Non-pigmented ciliary epithelial cell (primary cell): ENCODE measurements at places on chromosomes 5 and 9.

DNA sequence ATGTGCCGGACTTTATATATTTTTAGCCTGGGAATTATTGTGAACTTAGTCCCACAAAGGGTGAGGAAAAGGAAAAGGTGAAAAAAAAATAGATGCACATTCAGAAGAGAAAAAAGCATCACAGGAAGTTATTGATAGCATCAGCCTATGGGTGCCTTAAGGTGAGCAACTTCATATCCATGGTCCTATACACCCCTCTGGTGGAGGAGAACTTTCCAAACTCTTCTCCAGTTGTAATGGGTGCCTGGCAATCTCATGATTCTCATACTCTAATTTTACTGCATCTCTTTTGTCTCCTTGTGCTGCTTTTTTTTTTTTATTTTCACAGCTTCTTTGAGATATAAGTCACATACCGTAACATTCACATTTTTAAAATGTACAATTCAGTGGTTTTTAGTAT, 107.4 kb downstream of the JAKMIP2 start:
- DNase-seq, result no peak

- DNase-seq, result no peak
Observed at GRCh38 chr9:2602704-2603116, 18.9 kb upstream of the VLDLR start.

GRCh38 chr5:14071433-14071832, 71.7 kb upstream of the TRIO start:
- no peak for DNase-seq

GRCh38 chr5:121726991-121727390, 124.7 kb upstream of the FTMT start:
- DNase-seq, result no peak

- no peak for DNase-seq
Observed at GRCh38 chr9:111661802-111662521, 557 bp downstream of the GNG10 start.

DNA sequence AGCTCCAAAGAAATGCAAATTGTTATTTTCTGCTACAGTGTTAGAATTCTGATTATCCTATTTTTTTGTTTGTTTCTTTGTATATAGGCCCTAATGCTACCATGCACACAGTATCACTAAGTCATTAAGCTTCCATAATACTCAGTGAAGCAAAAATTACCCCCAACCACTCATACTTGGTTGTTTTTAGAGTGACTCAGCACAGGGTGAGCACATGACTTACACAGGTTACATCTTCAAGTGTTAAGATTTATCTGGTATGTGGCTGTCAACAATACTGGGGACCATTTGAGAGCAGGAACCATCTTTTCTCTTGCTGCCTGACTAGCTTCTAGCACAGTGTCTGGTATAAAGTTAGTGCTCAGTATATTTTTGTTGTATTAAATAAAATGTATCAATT, 255.8 kb upstream of the SLC24A2 start:
- DNase-seq, result peak; percentile 24

DNA sequence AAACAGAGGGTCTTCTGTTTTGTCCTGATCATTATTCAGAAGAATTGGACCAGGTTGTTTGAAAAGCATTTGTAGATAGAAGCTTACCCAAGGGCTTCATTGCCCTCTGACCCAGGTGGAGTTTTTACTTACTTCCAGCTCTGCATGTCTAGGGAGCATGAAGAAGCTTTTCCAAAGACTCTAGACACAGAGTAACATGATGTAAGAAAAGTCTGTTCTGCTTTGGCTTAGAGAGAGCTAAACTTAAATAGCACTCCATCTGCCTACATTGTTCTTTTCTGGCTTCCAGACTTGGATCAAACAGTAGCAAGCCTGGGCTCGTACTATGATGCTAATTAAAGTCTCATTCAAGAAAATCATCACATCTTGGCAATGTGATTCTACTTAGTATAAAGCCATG, 112.1 kb downstream of the SNCAIP start:
- DNase-seq, result no peak

GRCh38 chr5:138445547-138446271, 6.9 kb downstream of the REEP2 start:
- DNase-seq, result no peak

- no peak for DNase-seq
Observed at GRCh38 chr5:1387059-1387755, 42.3 kb upstream of the CLPTM1L start.

DNA sequence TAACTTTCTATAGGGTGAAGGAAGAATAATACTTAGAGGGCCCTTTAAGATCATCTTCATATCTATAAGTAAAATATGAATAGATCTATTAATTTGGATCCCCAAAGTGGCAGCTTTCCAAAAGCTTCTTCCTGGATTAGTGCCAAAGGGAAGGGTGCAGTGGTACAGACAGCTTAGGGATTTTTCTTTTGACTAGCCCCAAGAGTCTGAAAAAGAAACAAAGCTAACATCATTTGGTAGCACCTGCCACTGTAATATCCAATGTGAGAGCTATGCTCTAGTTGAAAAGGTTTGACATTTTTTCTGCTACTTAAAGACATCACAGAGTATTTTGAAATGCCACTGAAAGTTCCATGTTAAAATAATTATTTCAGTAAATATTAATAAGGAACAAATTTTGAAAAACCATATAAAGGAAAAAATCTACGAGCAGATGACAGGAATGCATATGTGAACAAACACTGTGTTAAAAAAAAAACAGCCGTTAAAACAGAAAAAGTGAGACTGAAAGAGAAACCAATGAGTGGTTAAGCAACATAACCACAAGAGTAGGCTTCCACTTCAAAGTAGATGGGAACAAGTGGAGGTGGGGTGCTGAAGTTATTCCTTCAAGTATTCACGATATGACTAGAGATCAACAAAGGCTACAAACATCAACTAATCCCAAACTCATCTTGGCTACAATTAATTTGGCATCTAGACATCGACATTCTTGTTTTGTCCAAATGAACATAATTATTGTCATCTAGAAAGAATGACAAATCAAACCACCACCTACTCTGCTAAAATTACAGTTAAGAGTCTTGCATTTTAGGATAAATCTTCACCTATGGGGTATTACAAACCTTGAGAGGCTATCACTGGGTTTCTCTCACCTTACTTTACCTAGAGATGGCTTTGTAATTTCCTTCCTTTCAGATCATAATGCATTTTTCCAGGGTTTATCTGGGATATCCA, 137.5 kb downstream of the CPLANE1 start:
- no peak for DNase-seq
